NCI-H1417 (cell line): ENCODE measurements at places on chromosomes 4 and X.

DNA sequence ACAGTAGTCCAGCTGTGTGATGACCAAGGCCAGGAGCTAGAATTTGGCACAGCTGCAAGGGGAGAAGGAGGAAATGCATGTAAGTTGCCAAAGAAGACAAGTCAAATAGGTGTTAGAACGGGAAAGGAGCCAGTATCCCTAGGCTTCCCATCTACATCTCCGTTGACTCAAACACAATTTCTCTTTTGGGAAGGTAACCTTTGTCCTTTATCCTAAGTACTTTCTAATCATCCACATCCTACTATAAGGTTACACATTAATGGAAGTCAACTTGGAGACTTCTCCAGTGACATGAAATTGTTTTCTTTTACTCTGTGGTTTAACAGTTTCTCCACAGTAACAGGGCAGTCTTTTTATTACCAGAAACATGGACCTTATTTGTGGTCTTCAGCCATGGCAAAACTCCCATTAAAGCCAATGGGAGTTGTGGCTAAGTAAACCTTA is 620.0 kb downstream of the ANKRD50 start:
- DNase-seq: no peak

- DNase-seq: no peak
Observed at GRCh38 chrX:114038358-114038757, 545.5 kb upstream of the HTR2C start.

GRCh38 chr4:38752372-38752940 is 30.3 kb downstream of the TLR10 start:
- DNase-seq: no peak

DNA sequence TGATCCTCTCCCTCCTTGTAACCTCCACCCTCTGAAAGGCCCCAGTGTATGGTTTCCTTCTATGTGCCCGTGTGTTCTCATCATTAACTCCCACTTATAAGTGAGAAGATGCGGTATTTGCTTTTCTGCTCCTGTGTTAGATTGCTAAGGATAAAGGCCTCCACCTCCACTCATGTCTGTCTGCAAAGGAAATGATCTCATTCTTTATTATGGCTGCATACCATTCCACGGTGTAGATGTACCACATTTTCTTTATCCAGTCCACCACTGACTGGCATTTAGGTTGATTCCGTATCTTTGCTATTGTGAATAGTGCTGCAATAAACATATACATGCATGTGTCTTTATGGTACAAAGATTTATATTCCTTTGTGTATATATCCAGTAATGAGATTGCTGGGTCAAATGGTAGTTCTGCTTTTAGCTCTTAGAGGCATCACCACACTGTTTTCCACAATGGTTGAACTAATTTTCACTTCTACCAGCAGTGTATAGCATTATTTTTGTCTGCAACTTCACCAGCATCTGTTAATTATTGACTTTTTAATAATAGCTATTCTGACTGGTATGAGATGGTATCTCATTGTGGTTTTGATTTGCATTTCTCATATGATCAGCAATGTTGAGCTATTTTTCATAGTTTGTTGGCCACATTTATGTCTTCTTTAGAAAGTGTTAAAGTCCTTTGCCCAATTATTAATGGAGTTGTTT is 1030.9 kb downstream of the FSTL5 start:
- no peak for DNase-seq

- DNase-seq: no peak
Observed at GRCh38 chr4:140904904-140905303, 148.7 kb upstream of the TBC1D9 start.
